BJ (cell line): ENCODE measurements at places on chromosomes 1 and 21. TPM values are rescaled to one million over a fixed set of nuclear protein-coding genes. Genes with fewer than 3 reads are reported as not detected.

CFHR3 gene
- polyA plus RNA-seq, result not detected in 2 replicates

LRRC7 gene
- polyA plus RNA-seq, result 0.22 and 0.25 TPM in 2 replicates

ERG gene
- not detected in 2 replicates for polyA plus RNA-seq

MAP1LC3C gene
- 0.10 and 0.23 TPM in 2 replicates for polyA plus RNA-seq

TNFSF4 gene
- polyA plus RNA-seq, result 5.9 and 11.6 TPM in 2 replicates

UBR4 gene
- 56.7 and 80.0 TPM in 2 replicates for polyA plus RNA-seq

DNA sequence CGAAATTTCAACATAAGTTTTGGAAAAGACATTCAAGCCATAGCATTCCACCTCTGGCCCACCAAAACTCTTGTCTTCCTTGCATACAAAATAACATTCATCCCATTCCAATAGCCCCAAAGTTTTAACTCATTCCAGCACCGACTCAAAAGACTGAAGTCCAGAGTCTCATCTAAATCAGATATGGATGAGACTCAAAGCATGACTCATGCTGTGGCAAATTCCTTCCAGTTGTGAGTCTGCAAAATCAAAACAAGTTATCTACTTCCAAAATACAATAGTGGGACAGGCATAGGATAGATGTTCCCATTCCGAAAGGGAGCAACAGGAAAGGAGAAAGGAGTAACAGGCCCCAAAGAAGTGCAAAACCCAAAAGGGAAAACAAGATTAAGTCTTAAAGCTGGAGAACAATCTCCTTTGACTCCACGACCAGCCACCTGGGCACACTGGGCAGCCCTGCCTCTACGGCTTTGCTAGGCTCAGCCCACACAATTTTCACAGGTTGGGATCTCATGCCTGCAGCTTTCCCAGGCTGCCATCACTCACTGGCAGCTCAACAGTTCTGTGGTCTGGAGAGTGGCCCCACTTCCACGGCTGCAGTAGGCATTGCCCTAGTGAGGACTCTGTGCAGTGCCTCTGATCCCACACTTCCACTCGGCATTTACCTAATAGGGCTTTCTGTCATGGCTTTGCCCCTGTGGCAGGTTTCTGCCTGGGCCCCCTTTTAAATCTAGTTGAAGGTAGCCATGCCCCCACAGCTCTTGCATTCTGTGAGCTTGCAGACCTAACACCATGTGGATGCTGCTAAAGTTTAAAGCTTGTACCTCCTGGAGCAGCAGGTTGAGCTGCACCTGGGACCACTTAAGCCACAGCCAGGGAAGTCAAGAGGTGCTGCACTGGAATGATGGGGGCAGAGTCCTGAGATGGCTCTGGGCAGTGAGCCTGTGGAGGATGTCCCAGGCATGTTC is 51.0 kb downstream of the RUNX3 start:
- peak; percentile 15 for DNase-seq

DNA sequence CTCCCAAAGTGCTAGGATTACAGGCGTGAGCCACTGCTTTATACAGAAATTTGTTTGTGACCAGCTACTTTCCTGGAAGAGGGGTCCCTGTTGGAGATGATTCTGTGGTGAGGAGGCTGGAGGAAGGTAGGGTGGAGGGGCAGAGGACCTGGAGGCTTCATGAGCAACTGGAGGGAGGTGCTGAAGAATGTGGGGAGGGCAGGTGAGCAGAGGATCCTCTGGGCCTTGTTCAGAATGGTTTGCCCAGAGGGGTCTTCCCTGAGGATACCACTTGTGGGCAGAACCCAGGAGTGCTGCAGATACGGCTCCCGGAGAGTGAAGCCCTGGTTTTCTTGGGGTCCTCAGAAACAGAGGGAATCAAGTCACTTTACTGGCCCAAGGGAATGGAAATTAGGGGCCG is 67.2 kb upstream of the WDR26 start:
- DNase-seq, result no peak

DNA sequence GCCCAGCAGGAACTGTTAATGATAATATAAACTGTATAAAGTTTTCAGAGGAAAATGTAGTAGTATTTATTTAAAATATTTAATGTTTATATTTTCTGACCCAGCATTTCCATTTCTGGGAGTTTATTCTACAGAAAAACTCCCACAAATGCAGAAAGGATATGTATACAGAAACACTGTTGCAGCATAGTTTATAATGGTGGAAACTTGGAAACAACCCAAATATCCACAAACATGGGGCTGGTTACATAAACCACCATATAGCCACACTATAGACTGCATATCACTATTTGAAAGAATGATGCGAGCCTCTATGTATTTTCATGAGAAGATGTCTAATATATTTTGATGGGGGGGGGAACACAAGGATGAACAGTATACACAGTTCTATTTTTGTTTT is 31.5 kb upstream of the KCNN3 start:
- no peak for DNase-seq

GRCh38 chr21:38843379-38843778 is 37.6 kb downstream of the ETS2 start:
- DNase-seq, result no peak

DNA sequence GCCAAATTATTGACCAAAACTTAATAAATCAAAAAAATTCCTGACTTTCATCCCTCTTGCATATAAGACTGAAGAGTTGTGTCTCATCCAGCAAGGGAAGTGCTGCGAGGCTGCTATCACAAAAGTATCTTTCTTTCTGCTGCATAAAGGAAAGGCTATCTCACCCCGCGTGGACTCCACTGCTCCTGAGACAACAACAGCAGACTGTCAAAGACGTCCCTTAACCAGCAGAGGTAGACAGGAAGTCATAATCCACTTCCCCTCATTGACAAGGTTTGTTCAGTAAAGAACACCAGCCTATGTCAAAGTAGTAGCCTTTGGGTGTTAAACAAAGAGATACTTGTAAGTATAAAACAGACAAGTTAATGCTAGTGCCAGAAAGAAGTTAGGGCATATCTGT is 29.4 kb downstream of the VPS26C start:
- DNase-seq, result no peak

DNA sequence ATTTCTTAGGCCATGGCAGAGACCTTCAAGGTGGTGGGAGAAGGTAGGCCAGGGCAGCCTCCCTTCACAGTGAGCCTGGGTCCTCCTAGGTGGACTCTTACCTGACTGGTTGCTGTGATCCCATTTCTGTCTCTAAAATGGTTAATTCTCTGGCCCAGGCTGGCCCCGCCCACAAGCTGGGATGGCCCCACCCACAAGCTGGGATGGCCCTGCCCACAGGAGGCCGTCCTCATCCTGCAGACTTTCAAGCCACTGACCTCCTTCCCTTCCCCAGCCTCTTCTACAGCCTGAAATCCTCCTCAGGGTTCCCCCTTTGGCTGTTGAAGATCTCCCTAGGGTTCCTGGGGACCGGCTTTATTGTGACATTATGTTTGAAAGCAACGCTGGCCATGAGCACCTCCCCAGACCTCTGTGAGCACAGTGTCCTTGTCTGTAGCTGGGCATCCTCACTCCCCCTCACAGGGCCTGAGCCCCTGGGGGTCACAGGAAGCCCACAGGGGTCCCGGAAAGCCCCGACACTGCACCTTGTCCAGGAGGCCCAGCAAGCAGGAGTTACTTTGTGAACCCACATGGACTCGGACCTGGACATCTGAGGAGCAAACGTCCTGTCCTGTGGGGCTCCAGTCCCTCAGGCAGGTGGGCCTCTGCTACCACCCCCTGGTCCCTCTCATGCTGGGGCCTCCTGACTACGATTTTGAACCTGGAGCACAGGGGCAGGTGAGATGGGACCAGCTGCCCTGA is 621.7 kb downstream of the MATN1 start:
- DNase-seq, result no peak

DNA sequence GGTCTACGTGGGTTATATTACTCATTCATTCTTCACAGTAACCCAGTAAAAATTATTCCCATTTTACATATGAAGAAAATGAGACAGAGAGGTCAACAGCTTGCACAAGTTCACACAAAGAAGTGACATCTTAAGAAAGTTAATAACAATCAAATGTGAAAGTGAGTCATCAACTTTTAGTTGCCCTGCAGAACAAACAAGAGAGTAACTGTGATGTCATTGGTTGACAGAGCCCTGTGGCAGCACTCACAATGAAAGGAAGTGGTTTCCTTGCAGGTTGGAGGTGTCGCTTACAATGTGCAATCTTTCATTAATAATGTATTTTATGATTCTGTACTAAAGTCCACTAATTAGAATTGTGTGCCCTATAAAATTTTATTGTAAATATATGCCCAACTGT is 369.6 kb downstream of the RYR2 start:
- no peak for DNase-seq

GRCh38 chr1:43705982-43706597 is 1.2 kb upstream of the ST3GAL3 start:
- no peak for DNase-seq

DNA sequence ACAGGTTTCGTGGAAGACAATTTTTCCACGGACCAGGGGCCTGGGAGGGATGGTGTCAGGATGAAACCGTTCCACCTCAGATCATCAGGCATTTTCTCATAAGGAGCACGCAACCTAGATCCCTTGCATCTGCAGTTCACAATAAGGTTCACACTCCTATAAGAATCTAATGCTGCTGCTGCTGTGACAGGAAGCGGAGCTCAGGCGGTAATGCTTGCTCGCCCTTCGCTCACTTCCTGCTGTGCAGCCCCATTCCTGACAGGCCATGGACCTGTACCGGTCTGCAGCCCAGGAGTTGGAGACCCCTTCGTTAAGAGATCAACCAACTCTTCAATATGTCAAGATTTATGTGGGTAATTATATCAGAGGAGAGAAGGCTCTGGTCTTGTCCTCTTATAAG is 3.3 kb upstream of the DHX9 start:
- no peak for DNase-seq

DNA sequence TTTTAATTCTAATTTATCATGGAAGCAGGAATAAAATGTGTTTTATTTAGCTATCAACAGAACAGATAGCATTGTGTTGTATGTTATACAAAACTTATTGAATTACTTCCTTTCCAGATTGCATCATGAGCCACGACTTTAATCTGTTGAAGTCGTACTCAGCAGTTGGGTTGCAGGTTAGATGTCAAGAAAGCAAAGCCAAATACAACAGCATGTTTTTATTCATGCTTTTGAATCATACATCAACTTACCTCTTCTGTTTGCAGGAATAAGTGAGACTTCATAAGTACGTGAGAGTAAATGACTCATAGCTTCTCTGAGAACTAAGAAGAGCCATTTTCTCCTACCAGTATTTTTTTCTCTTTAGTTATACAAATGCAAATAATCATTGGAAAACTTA is 110.8 kb upstream of the ADGRL4 start:
- DNase-seq, result no peak

GRCh38 chr1:233313434-233314155 is 13.9 kb upstream of the MAP3K21 start:
- DNase-seq, result no peak

DNA sequence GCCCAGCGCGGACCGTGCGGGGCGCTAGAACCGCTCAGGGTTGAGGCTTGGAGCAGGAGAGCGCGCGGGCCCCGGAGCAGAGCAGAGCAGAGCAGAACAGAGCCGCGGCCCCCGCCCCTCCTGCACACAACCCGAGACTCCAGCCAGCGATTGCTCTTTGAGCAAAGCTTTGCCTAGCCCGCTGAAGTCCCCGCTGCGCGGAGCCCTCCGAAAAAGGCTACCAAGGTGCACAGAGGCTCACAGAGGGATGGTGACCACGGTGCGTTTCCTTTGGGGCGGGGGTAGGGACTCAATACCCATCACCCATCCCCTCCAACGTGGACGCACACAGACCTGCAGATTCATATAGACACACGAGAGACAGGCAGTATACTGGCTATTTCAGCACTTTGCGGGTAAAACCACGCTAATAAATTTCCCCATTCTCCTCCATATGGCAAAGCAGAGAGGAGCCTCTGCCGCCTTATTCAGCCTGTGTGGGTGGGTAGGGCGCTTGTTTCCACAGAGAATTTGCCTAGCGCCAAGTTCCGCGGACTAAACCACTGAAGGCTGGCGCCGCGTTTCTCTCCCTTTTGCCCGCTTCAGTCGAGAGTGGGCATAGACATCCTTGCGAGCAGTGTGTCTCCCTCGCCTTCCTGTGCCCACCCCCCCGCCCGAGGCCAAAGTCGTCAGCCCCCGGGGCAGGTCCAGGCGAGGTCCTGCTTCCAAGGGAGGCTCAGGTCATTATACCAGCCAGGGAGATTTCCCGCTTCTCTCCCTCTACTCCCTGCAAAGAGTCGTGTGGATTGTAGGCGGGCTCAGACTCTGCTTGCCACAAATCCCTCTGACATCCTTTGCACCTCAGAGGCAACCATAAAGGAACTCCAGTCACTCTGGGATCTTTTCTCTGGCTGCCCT is 8.5 kb downstream of the HLX start:
- DNase-seq, result no peak

GRCh38 chr1:79682478-79682877 is 675.9 kb upstream of the ADGRL4 start:
- DNase-seq, result no peak

DNA sequence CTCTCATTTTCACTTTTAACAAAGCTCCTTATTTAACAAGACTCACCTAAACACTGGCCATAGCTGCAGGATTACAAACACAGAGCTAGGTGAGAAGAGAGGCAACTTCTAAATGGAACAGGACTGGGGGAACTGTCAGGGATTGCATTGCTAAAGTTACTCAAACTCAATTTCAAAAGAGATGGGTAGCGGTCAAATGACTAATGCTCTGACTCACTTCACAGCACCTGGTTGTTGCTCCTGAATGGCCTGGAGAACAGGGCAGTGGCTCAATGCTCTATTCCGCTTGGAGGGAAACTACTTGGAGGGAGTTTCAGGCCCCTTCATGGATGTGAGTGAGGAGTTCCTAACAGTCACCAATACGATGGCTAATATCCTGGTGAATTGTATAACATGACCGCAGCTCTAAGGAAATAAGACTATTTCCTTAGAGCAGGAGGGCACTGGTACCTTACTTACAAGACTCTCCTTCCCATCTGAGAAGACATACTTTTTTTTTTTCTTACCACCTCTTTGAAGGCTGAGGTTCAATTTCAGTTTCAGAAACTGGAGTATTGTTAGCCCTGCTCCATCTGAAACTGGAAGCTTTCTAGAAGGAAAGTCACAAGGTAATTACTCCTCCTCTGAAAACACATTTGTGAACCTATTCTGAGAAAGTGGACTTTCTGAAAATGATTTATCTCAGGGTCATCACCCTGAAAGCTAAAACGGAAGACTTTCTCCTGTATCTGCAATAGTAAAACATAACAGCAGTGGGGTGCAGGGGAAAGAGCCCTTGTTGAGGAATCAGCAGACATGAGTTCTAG is 9.5 kb downstream of the DPT start:
- no peak for DNase-seq

- peak; percentile 65 for DNase-seq
Measured at GRCh38 chr1:15326691-15327588, 79.9 kb downstream of the FHAD1 start.

- DNase-seq, result no peak
Measured at GRCh38 chr1:244712669-244713068, 59.7 kb downstream of the DESI2 start.

DNA sequence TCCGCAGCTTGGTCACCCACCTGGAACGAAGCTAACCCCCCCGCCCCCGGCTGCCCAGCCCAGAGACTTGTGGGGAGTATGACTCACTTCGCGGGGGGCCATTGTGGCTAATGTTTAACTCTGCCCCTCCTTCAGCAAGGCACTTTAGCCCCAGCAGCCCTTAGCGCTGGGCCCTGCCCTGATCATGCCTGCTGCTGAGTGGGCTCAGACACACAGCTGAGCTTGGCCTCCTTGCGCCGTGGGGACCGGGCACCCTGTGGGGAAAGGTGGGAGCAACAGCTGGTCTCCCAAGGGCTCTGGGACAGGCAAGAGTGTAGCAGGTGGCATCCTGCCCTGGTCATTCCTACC is 6.3 kb upstream of the LAD1 start:
- DNase-seq, result no peak
